ENCODE measurements at places on chromosomes 2 and 18. TPM values are rescaled to one million over a fixed set of nuclear protein-coding genes. Genes with fewer than 3 reads are reported as not detected.

- DNase-seq: no peak
Observed at GRCh38 chr2:47067788-47068407, 87.2 kb downstream of the STPG4 start.

DNA sequence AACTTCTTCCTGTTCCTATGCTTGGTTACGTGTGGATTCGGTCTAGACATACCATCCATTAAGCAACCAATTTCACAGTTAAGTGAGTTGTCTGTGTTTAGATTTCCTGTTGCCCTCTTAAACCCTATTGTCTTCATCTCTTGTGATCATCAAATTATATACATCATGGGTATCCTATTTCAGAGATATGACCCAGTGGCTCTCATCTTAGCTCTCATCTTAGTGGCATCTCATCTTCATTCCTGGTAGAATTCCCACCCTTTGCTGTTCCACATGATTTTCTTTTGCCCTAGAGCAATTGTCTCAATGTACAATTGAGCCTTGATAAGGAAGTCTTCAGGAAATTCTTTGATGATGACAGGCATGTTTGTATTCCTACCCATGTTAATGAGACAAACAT, 29.4 kb upstream of the FN1 start:
- no peak for DNase-seq

DNA sequence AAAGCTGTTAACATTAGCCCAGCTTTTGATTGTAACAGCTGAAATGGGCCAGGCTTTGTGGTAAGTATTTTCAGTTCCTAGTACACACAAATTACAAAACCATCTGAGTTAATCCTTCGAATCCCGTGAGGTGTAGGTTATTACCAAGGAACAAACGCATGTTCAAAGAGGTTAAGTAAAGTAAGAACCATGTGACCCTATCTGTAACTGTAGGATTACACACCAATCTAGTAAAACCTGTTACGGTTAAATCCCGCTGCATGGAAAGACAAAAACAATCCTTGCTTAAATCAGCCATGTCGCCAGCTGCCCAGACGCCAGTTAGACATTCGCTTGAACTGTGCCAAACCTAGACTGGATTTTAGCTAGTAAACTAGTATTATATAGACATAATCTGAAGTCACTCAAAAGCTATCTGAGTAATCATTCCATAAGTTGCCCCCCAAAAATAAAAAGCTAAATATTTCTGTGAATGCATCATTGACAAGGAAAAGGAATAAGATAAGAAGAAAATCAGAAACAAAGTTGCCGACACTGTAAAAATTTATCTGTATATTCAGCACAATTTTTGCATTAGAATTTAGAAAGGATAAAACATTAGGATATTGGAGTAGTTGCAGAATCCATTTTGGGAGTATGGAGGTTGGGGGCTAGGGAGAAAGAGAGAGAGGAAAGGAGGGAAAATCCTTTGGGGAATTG, 638.0 kb downstream of the CNTNAP5 start:
- no peak for DNase-seq

GRCh38 chr2:101751875-101752619, 54.5 kb downstream of the MAP4K4 start:
- no peak for DNase-seq

DNA sequence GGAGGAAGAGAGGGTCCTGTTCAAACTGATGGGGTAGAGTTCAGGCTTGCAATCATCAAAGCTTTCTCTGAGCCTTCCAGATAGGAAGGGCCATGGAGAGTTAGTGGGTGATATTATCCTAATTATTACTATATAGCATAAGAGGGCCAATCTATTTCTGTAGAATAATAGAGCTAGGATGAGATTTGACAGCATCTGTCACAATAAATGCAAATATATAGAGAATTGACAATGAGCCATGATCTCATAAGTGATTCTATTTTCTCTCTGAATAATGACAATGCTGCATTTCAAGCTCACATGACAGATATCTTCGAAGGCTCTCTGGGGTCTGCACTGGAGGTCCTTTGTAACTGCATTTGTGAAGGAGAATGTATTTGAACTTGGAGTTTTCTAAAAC, 521.9 kb upstream of the CELF4 start:
- no peak for DNase-seq

The PDCD1 gene
- total RNA-seq: 0.80 TPM

DNA sequence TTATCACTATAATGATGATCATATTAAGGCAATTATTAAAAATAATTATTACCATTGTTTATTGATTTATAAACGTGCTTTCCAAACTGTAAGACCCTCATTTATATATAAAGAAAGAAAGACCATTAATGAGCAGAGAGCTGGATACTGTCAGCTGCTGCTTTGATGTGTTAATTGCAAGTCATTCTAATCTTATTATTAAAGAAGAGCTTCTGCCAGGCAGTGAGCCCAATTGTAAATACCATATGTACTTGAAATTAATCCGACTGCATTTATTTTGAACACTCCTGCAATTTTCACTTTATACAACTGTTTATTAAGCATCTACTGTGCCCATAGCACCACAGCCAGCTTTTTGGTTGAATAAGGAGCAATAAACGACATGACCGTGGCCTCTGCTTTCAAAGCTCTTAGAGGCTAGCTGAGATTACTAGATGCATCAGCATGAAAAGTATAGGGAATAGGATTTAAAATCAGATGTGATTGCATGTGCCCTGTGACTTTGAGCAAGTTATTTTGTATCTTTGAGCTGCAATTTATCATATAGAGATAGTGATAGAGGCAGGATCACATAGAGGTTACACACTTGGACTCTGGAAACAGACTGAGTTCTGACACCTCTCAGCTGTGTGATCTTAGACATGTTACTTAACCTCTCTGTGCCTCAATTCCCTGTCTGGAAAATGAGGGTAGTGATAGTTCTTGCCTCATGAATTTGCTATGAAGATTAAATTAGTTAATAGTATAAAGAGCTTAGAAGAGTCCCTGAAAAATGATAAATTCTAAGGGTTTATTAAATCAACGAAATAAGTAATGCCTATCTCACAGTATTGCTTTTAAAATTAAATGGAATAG, 83.4 kb downstream of the MYCN start:
- no peak for DNase-seq

- DNase-seq: no peak
Observed at GRCh38 chr2:234363011-234363487, 133.8 kb downstream of the ARL4C start.

The SAG gene
- total RNA-seq: not detected

The DNAH6 gene
- 25.0 TPM for total RNA-seq

DNA sequence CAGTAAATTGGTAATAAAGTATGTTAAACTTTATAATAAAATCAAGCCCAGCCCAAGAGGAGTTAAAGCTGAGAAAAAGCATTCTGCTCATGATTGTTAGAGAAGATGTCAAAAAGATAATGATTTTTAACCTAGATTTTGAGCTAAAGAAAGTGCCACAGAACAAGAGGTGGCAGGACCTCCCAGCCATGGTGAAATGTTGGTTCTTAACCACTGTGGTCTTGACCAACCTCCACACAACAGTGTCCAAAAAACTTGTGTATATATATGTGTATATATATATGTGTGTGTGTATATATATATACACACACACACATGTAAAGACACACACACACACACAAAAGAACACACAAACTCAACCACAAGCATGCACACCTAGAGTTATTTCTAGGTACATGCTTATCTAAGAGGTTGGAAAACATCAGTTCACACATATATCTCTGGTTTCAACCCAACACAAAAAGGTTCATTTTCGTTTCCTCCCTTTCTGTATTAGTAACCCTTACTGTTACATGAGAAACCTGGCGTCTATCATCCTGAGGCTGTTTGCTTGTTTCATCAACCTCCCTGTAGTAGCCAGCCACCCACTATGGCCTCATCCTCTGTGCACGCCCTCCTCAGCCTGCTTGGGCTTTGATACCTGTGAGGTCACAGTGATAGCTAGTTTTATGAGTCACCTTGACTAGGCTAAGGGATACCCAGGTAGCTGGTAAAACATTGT, 631.8 kb upstream of the ID2 start:
- no peak for DNase-seq

The SLC9A2 gene
- 1.1 TPM for total RNA-seq

The GEN1 gene
- 6.3 TPM for total RNA-seq

- no peak for DNase-seq
Observed at GRCh38 chr2:177970670-177971454, 101.7 kb downstream of the PDE11A start.

The TTC39C gene
- 22.2 TPM for total RNA-seq

DNA sequence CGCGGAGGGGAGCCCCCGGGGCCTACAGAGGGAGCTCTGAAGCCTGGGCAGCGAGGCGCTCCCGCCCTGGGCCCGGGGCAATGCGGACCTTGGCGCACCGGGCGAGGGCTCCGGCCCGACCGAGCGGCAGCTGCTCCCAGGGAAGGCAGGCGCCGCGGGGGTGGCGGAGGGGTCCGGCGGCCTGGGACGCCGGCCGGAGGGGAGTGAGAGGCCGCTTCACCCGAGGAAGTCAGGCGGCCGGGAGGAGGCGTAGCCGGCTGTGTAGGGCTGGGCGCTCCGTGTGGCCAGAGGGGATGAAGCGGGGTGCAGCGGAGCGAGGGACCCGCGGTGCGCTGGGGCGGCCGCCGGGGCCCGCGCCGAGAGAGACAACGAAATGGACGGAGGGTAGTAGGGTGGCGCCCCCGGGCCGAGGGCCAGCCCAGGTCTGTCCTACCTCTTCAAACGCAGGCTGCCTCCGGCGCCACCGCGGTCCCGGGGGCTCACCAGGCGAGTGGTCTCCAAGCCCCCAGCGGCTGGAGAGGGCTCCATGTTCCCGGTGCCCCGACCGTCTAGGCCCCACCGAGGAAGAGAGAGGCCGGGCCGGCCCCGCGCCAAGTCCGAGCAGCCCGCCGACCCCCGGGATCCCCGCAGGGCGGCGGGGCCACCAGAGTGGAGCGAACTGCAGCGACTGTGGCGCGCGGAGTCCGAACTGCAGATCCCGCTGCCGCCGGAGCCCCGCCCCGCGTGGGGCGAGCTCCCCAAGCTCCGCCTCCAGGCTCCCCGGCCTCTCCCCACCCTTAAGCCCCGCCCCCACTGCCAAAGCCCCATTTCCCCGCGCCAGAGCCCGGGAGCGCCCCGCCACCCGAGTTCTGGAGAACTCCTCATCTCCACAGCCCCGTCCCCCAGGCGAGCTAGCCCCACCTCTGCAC, at the start of gene SLC30A3:
Gene SLC30A3, minus strand, starts transcription at position 669 of the 908 bp plus-strand sequence. Its CDS starts 141 bp downstream, at position 528.
- peak; percentile 65 for DNase-seq

- DNase-seq: no peak
Observed at GRCh38 chr2:171745141-171745540, 57.9 kb downstream of the DYNC1I2 start.

The GPR75 gene
- 2.3 TPM for total RNA-seq

DNA sequence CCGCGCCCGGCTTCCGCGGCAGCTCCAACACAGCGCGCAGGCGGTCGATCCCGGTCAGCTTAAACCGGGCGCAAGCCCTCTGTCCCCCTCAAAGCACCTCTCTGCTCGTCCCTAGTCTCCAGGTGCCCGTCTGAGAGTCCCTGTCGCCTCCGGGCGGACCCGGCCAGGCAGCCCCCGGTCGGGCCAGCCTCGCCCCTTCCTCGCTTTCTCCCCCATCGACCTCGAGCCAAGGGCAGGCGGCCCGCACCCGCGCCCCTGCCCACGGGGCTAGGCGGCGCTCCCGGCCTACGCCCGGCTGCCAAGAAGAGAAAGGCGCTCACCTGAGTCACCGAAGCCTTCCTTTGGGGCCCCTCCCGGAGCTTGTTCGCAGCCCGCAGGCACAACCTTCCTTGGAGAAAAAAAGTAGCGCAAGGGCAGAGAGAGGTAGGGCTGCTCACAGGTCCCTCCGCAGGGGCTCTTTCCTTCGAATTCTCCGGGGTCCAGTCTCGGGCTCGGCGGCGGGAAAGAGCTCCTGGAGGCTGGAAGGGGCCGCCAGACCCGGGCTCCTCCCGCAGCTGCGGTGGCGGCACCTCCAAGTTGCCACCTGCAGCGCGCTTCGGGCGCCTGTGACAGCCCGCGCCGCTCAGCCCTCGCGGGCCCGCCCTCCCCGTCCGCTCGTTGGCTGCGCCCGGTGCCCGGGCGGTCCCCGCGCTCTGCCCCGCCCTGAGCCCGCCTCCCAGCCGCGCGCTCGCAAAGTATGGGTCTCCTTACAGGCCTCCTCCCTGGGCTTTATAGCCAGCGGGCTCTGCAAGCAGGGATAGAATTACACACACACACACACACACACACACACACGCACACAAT, 86.5 kb upstream of the EPB41L3 start:
- DNase-seq: peak; percentile 96

DNA sequence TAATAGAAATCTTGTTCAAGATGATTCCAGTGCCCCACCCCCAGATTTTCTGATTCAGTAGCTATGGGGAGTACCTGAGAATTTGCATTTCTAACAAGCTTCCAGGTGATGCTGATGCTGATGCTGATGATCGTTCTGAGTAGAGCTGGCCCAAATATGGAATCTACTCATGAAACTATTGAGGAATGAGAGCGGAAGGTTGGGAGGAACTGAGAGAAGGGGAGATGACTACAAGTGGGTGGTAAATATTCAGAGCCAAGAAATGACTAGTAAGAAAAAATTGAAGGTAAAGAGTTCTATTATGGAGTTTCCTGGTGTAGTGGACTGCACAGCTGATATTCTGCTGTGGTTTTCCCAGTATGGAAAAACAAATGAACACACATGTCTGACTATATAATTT, 235.4 kb upstream of the FN1 start:
- no peak for DNase-seq

DNA sequence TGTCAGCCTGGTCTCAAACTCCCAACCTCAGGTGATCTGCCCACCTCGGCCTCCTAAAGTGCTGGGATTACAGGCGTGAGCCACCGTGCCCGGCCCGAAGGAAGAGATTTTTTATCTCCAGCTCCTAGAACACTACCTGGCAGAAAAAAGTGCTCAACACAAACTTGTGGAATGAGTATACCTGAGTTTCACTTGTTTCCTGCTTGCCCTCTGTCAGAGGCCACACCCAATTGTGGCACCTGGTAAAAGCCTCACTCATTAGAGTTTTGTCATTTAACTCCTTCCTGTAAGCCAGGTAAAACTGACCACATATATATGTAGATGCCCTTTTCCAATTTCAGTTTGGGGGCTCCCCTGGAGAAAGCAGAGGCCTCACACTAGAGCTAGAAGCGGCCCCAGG, 42.2 kb upstream of the RTN4 start:
- DNase-seq: peak; percentile 48

The TRIM54 gene
- total RNA-seq: not detected

The DGUOK gene
- 34.1 TPM for total RNA-seq

The IL1RN gene
- 4.2 TPM for total RNA-seq

- DNase-seq: no peak
Observed at GRCh38 chr18:3380384-3380961, 69.5 kb upstream of the TGIF1 start.

DNA sequence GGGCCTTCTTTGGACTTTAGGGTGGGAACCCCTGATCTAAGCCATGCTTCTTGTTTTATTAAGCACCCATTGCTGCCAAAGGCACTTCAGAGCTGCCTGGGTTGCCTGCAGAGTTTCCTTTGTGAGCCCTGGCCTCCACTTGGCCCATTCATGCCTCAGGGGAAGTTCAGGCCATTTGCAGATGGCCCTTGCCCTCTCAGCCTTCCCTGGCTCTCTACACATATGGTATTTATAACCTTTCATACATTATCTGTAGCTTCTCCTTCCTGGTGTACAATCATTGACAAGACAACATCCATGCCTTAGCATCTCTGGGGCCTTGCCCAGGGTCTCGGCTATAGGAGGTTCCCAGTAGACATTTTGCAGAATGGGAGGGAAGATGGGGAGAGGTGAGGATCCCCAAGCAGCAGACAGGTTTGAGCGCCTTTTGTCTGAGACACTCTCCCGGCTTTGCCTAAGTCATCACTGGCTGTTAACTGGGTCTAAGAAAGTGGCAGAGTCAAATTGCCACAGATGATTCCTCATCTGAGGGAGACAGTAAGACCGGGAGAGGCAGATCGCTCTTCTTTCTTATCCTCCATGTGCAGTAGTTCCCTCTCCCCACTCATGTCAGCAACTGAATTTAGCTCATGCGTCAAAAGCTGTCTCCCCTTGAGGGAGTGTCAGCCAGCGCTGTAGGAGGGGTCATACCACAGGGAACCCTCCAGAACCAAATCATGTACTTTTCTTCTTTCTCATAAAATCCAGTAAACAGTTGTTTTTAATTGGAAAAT, 2.7 kb downstream of the EHD3 start:
- no peak for DNase-seq

Data from upper lobe of left lung (tissue), 6 donors.